ENCODE measurements at places on chromosomes 1 and 21.

DNA sequence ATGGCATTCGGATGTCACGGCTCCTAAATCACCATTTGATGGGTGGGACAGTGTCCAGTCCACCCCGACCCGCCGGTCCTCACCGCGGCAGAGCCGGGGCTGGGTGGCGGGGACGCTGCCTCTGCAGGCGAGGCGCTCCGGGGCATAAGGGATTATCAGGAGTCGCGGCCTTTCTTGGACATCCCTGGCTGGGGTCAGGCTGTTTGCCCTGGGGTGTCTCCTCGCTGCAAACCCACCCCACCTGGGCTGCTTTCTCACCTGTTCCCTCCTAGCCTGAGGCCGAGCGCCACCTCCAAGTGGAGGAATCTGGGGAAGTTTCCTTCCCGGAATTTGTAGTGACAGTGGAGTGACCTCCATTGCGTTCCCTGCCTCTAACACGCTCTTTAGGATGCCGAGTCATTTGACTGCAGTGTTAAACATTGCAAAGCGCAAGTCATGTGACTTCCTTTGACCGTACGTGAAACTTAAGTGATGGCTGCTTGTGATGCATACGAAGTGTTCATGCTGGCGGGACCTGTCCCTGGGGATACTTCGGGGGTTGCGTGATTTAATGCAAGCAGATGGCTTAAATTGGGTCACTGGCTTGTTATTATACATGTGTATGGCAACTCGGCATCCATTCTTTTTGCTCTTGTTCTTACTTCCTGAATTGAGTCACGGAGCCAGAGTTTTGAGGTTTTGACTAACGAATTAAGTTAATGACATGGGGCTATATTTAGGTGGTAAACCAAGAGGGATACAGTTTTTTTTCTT lies 536 bp downstream of the LGALS8 start:
- DNase-seq = peak; percentile 54

DNA sequence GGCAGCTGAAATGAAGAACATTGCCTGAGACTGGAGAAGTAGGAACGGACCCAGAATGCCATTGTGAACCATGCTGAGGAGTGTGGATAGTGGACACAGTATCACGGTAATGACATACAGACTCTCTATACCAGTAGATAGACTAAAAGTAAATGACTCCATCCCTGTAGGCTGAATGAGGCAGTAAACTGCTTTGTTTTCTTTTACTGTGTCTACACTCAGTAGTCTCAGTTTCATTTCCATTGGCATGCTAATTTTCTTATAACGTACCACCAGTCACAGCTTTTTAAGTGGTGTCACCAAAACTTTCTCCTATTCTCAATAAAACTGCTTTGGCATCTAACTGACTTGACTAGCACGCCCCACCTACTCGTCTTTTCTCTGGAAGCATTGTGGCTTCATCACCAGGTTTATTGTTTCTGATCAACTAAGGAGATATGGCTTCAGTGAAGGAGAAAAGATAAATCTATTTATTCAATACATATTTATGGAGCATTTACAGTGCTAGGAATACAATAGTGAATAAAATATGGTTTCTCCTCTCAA lies 8.4 kb upstream of the ZNF697 start:
- DNase-seq = no peak

GRCh38 chr21:35427320-35428000 lies 378.4 kb upstream of the RUNX1 start:
- DNase-seq = no peak

GRCh38 chr1:9080705-9081291 lies 11.4 kb upstream of the SLC2A5 start:
- no peak for DNase-seq

DNA sequence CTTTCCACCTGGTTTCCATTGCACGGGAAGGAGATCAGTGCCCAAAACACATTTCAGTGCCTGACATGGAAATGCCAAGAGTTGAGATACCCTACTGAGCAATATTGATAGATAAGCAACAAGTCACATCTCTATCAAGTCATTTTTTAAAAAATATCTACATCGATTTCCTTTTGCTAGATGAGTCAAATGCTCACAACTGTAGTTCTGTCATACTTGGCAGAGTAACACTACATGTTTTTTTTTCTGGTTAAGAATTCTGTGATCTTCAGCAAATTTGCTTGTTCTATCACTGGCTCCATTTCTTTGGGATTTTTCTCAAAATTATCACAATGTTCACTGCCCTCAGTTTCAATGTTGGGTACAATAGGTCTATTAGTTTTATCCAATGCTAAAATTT lies 145.4 kb downstream of the ZC3H11B start:
- no peak for DNase-seq

- no peak for DNase-seq
Measured at GRCh38 chr1:84613887-84614286, 39.6 kb upstream of the CTBS start.

DNA sequence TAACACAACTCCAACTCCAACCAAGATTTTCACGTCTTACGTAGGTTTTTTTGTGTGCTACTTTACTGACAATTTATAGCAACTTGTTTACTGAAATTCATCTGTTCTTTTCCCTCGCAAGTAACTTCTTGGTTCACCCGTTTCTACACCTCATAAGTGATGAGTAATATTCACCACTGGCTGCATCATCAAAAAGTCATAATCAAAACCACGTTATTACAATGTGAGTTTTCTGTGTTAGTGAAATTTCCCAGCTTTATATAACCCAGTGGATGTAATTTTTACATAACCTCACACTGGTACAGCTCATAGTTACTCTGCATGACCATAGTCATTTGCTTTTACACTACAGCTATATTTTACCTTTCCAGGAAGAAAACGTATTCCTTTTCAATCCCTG lies 401.1 kb upstream of the LYPLAL1 start:
- DNase-seq = no peak

GRCh38 chr1:244952940-244953339 lies 88.6 kb upstream of the HNRNPU start:
- DNase-seq = no peak

GRCh38 chr1:94797291-94797690 lies 22.9 kb upstream of the SLC44A3 start:
- no peak for DNase-seq

DNA sequence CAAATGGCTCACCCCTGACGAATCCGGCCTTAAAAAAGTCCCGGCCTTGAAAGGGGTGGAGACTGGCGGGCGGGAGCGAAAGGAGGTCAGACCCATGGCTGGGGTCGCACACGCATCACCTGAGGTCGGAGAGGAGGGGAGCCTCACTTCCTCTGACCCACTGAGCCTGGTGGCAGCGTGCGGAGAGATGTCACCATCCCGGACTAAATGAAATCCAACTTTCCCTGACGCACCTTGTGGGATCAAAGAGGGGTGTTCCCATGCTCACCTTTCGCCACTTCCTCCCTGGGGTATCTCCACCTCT lies 709 bp upstream of the SLC41A1 start:
- DNase-seq = no peak

DNA sequence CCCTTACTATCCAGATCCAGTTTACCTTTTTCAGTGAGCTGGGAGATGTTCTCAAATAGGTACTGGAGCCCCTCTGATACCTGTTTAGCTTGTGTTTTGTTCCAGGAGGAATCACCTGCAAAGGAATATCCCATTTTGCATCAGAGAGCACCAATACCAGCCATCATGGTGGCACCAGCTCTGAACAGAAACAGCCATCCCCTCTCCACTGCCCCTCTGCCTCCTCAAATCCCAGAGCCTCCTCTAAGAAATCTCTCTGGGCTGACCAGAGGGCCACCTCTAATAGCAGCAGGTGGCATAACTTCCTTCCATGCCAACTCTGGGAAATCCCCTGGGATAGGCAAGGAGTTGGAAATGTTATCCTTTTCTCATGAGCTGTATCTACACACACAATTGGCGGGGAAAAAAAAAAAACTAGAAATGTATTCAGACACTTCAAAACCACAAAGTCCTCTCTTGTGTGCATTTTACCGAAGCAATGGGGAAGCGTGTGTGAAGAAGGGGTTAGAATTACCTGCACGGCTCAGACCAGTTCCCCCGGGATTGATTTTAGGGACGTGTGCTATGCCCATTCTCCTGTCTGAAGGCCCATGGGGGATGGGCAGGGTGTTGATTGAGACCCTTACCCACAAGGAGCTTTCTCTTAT lies 2.4 kb downstream of the PGLYRP4 start:
- no peak for DNase-seq

Data from activated T-cell treated with anti-CD3 and anti-CD28 coated beads, Interleukin-2, amount 50 U/mL, for 1 hour (primary cell).